Myocyte (in vitro differentiated cells): ENCODE measurements at places on chromosomes 1 and 21.

DNA sequence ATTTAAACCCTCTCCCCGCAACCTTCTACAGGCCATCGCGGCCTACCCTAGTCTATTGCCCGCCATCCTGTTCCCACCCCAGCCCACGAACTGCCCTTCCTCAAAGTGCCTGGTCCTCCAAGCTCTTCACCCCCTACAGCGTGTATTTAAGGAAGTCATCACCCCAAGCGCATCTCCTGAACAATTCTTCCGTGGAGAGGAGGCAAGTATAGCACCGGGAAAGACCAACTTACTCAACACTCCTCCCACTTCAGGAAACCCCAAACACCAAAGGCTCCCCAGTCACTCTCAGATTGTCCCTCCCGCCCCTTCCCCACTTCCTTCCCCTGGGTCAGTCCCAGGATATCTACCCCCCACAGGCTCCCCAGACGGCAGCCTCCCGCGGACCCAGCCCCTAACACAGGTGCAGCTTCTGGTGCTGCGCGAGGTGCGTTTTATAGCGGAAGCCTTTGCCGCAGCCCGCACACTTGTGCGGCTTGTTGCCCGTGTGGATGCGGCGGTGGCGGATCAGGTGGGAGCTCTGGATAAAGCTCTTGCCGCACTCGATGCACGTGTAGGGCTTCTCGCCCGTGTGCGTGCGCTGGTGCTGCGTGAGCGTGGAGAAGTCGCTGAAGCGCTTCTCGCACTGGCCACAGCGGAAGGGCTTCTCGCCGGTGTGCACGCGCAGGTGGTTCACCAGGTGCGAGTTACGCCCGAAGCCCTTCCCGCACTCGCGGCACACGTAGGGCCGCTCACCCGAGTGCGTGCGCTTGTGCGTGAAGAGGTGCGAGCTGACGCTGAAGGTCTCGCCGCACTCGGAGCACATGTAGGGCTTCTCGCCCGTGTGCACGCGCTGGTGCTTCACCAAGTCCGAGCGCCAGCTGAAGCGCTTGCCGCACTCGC is 25.5 kb downstream of the ZNF697 start:
- DNase-seq: no peak

DNA sequence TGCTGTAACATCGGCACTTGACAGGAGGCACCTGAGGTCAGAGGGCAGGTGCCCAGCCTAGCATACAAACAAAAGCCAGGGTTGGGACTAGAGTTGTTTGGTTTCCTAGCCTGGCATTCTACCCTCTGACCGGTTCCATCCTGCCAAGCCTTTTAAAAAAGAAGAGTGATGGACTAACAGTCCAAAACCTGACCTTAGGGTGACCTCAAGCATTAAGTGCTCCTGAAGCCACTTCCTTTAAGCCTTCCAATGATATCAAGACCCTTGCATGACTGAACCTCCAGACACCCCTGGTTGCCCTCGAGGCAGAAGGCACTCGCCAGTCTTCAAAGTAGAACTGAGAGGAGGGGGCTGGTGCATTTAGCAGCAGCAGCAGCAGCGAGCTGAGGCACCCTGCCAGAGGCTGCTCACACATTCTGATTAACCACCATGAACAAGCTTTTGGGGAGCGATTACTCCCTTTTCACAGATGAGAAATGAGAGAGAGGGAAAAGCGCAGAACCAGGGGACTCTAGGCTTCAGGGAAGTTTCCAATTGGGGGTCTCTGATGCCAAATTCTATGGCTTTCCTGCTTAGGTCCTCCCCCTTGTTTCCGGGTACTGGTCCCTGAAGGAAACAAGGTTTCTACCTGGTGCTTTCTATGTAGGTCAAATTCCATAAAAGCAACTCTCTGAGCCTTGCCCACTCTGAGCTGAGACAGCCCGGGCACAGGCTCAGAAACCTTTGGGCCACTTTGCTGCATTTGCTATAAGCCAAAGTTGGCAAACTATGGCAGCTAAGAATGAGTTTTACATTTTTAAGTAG is 9.2 kb downstream of the SLC2A1 start:
- no peak for DNase-seq

GRCh38 chr1:197307136-197307535 is 39.1 kb downstream of the CRB1 start:
- DNase-seq: no peak

GRCh38 chr1:62784509-62785365 is 805 bp downstream of the ATG4C start:
- DNase-seq: no peak

- DNase-seq: no peak
These were observed 90.8 kb downstream of the VAV3 start for GRCh38 chr1:107874221-107874620.

- no peak for DNase-seq
These were observed 39.2 kb upstream of the LRRC8D start for GRCh38 chr1:89781494-89782126.
